ENCODE measurements at places on chromosomes 11 and 22. TPM values are rescaled to one million over a fixed set of nuclear protein-coding genes. Genes with fewer than 3 reads are reported as not detected.

Gene OR8D4
- not detected for polyA plus RNA-seq

Gene MYOD1
- polyA plus RNA-seq, result not detected

Gene TOMM22
- 103 TPM for polyA plus RNA-seq

Gene SPDYC
- 0.43 TPM for polyA plus RNA-seq

GRCh38 chr11:111229604-111230003 lies 15.9 kb upstream of the POU2AF2 start:
- DNase-seq, result no peak
- H3K27ac ChIP-seq, result no peak overlapping the region
- no peaks in the 10 kb centered on the region for H3K4me1 ChIP-seq
- no peak overlapping the region for H3K4me3 ChIP-seq

GRCh38 chr11:1733009-1733715 lies 17.2 kb downstream of the IFITM10 start:
- no peak overlapping the region for H3K27ac ChIP-seq
- no peaks in the 10 kb centered on the region for H3K36me3 ChIP-seq
- peak; percentile 27 for DNase-seq
- H3K4me3 ChIP-seq, result no peak overlapping the region

- DNase-seq, result no peak
- H3K27ac ChIP-seq, result no peak overlapping the region
- H3K4me3 ChIP-seq, result no peak overlapping the region
- H3K36me3 ChIP-seq, result no peaks in the 10 kb centered on the region
Measured at GRCh38 chr22:36415415-36416168, 27.8 kb upstream of the MYH9 start.

GRCh38 chr22:30751529-30751928 lies 56.9 kb downstream of the OSBP2 start:
- H3K27ac ChIP-seq, result no peak overlapping the region
- no peak overlapping the region for H3K4me3 ChIP-seq
- no peak for DNase-seq
- no peaks in the 10 kb centered on the region for H3K4me1 ChIP-seq
- H3K36me3 ChIP-seq, result no peaks in the 10 kb centered on the region

Data from kidney (tissue), 22 donors.